B cell (primary cell): ENCODE measurements at places on chromosomes 3 and 15.

DNA sequence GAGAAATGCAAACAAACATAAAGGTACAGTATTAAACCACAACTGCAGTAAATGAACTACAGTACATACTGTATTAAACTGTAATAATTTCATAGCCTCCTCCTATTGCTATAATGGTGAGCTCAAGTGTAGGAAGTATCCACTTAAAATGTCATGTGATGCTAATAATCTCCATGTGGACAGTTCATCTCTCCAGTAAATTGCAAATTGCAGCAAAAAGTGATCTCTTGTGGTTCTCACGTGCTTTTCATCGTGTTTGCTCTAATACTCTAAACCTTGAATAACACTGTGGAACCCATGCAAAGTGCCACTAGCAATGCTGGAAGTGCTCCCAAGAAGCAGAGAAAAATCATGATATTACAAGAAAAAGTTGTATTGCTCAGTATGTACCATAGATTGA lies 9.2 kb upstream of the FNDC3B start:
- DNase-seq: no peak

DNA sequence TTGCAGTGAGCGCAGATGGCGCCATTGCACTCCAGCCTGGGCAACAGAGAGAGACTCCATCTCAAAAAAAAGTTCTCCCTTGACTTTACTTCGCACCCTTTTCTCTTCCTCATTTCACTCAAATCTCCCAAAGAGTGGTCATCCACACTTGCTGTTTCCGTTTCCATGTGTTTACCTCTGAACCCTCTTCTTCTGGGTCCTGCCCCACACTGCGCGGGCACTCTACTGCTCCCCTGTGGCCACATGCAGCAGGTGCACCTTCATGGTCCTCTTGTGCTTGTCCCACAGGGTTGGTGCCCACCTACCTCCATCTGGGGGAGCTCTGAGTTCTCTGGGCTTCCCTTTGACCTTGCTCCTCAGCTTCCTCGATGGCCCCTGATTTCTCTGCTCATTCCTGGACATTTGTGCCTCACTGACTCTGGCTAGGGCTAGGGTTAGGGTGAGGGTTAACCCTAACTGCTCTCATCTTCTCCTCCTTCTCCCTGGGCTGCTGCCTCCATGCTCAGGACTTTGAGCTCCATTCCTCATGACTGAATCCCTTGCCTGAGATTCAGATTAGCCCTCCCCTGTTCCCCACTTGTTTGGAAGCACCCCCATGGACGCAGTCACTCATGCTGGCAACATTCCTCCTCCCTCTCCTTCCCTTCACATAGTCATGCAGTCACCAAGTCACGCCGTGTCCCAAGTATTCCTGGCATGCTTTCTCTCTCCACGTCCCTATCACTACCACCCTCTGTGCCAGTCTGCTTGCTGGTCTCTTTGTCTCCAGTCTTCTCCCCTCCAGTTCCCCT lies 26.6 kb upstream of the KY start:
- no peak for DNase-seq

- DNase-seq: no peak
These were observed 30.1 kb downstream of the GPR15 start for GRCh38 chr3:98561727-98562521.

DNA sequence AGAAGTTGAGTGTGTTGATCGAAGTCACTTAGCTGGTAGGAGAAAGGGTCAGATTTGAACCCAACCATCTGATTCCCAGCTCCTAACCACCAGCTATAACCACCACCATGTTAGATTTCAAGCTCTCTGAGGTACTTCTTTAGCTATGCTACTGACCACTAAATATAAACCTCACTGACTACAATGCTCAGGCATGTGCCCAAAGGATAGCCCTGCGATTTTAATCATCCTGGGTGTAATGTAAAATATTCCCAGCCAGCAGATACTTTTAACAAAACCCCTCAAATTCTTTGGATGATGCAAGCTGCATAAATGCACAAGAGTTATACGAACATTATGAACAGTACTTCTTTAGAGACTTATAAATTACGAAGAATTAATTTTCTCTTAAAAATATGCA lies 115.2 kb upstream of the TSC22D2 start:
- DNase-seq: no peak

DNA sequence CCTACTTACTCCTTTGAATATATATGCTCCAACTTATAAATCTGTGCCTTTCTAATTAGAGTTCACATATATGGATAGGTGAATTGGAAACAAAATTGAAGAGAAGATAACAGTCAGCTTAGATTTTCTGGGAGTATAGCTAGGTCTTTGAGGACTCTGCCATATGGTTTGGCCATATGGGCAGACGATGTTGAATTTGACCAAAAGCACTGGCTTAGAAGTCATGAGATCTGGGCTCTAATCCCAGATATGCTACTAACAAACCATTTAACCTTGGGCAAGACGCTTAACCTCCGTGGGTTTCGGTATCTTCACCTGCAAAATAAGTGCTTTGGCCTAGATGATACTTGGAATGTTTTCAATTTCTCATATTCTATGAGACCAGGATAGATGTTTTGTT lies 154.1 kb downstream of the LSAMP start:
- DNase-seq: no peak

DNA sequence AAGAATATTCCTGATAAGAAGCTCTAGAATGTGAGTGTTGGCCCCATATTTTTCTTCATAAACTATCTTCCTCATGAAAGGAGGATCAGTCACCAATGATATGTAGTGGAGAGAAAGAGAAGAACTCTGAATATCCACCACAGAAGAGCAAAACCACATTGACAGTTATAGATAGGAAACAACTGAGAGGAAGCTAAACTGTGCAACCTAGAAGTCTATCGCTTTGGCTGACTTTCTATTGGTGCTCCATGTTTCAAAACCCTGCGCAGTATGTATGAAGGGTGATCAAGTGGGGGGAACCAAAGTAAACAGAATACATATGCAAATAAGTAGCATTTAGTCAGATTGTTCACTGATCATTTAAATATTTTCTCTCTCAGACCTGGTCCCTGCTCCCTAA lies 41.0 kb upstream of the ZNF280D start:
- no peak for DNase-seq

- no peak for DNase-seq
These were observed 283.6 kb upstream of the RARB start for GRCh38 chr3:25144430-25144829.

DNA sequence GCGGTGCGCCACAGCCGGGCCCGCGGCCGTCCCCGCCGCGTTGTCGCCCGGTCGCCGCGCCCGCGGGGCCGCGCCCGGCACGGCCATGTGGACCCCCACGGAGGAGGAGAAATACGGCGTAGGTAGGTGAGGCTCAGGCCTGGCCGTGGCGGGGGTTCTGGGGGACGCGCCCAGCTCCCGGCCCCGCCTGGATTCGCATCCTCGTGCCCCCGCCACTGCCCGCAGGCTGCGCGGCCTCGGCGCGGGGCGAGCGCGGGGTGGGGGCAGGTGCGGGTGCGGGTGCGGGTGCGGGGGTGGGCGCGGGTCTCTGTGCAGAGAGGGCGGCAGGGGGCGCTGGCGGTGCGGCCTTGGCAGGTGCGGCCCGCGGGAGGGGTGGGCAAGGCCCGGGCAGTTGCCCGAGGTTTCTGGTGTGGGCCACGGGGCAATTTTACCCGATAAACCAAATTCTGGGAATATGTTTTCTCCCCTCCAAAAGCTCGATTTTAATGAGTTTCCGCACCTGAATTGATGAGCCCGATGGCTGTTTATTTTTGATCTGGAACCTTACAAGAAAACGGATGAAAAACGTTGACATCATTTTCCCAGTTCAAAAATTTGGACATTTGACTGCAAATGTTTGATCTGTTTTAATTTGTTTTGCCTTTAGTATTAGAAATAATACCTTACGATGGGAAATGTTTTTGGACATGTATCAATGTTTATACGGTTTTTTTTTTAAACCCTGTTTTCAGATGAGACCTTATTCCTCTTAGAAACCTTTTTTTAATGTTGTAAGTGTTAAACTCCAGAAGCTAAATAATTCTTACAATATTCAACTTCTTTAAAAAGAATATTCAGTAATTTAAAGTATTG lies 678 bp downstream of the DOCK3 start:
- DNase-seq: peak; percentile 55

DNA sequence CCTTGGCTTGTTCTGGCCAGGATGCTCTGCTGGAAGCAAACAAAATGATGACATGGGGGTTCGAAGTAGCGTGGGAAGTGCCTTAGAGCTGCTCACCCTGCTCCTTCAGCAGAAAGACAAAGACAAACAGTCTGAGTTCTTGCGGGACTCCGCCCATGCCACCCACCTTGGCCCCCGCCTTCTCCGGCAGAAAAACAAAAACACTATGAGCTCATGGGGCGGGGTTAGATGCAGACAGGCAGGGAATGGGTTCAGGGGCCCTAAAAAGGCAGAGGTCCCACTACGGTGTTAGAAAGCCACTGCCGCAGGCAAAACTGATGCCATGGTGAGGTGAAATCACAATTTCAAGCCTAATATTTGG lies 9.7 kb upstream of the NCKIPSD start:
- no peak for DNase-seq

GRCh38 chr15:28110481-28110881 lies 11.4 kb upstream of the OCA2 start:
- DNase-seq: no peak

- peak; percentile 15 for DNase-seq
These were observed 15.9 kb downstream of the ATG7 start for GRCh38 chr3:11288021-11288491.

DNA sequence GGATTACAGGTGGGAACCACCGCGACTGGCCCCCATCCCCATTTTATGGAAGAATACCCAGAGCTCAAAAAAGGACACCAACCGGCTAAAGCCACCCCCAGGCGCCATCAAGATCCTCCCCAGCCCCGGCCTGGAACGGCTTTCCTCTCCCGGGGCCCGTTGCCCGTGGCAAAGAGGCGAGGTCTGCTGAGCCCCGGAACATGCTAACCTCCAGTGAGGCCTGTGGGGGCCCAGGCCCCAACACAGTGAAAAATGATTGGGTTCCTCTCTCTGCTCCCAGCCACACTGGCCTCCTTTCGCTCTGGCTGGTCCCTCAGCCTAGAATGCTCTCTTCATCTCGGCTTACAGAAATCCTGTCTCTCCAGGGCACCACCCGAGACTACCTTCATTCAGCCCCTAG lies 46.5 kb upstream of the SMAD6 start:
- DNase-seq: no peak

GRCh38 chr3:36446276-36446675 lies 66.0 kb downstream of the STAC start:
- DNase-seq: no peak

GRCh38 chr3:140316466-140316865 lies 361.4 kb upstream of the TRIM42 start:
- DNase-seq: no peak

DNA sequence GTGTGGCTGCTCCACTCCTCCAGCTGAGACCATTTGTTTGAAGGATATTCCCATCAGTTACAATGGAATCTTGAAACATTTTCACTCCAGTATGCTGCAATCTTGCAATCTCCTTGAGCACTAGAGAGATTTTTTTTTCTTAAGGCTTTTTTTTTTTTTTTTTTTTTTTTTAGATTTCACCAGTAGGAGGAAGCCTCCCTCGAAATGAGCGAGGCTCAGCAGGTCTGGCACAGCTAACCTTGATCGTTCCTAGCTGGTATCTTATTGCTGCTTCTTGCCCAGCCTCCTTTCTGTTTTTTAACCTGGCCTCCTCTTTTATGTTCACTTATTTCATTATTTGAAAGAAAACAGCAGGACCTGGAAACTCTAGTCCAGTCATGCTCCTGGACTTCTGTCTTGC lies 48.1 kb downstream of the RAP2B start:
- DNase-seq: no peak
